ENCODE measurements at places on chromosomes 2 and 18. TPM values are rescaled to one million over a fixed set of nuclear protein-coding genes. Genes with fewer than 3 reads are reported as not detected.

DNA sequence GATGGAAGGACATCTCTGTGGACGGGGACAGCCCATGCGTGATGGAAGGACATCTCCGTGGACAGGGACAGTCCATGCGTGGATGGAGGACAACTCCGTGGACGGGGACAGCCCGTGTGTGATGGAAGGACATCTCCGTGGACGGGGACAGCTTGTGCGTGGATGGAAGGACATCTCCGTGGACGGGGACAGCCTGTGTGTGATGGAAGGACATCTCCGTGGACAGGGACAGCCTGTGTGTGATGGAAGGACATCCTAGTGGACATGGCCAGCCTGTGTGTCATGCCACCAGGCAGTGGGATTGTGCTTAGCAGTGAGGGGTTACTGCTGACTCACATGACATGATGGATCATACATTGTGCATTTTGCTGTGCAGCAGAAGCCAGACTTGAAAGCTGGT lies 30.0 kb upstream of the NFATC1 start:
- no peaks in the 10 kb centered on the region for H3K4me1 ChIP-seq
- H3K27me3 ChIP-seq, result no peaks in the 10 kb centered on the region
- H3K27ac ChIP-seq, result no peak overlapping the region
- no peak for DNase-seq
- no peak overlapping the region for H3K4me3 ChIP-seq

- DNase-seq, result no peak
- H3K4me1 ChIP-seq, result no peaks in the 10 kb centered on the region
- H3K27ac ChIP-seq, result no peak overlapping the region
- H3K36me3 ChIP-seq, result no peaks in the 10 kb centered on the region
- no peak overlapping the region for H3K4me3 ChIP-seq
Observed at GRCh38 chr2:181566334-181567032, 90.4 kb downstream of the CERKL start.

- H3K4me3 ChIP-seq, result no peak overlapping the region
- no peak overlapping the region for H3K27ac ChIP-seq
- H3K4me1 ChIP-seq, result no peaks in the 10 kb centered on the region
- no peaks in the 10 kb centered on the region for H3K36me3 ChIP-seq
- no peaks in the 10 kb centered on the region for H3K27me3 ChIP-seq
Observed at GRCh38 chr2:27105981-27106380, 12.9 kb downstream of the CGREF1 start.

Gene ARL6IP6
- 27.3 TPM for total RNA-seq

Gene OR6B2
- not detected for total RNA-seq

Gene NTSR2
- total RNA-seq, result not detected

Gene LRP2
- 1.4 TPM for total RNA-seq

Measured in H9 (cell line).